Tongue (tissue), 3 donors: ENCODE measurements at places on chromosomes 3 and 15. TPM values are rescaled to one million over a fixed set of nuclear protein-coding genes. Genes with fewer than 3 reads are reported as not detected.

ECE2 gene
- not detected for total RNA-seq

NSMCE3 gene
- 12.7 TPM for total RNA-seq

FANCD2OS gene
- total RNA-seq, result not detected

ZNF592 gene
- total RNA-seq, result 15.6 TPM

CDC25A gene
- total RNA-seq, result 4.8 TPM

SNTN gene
- not detected for total RNA-seq

FAM240A gene
- total RNA-seq, result 0.10 TPM

C3orf49 gene
- total RNA-seq, result not detected

MKRN2OS gene
- total RNA-seq, result not detected

FAH gene
- 94.9 TPM for total RNA-seq

GOLGA6D gene
- total RNA-seq, result not detected
